ENCODE measurements at places on chromosomes 1 and 21.

DNA sequence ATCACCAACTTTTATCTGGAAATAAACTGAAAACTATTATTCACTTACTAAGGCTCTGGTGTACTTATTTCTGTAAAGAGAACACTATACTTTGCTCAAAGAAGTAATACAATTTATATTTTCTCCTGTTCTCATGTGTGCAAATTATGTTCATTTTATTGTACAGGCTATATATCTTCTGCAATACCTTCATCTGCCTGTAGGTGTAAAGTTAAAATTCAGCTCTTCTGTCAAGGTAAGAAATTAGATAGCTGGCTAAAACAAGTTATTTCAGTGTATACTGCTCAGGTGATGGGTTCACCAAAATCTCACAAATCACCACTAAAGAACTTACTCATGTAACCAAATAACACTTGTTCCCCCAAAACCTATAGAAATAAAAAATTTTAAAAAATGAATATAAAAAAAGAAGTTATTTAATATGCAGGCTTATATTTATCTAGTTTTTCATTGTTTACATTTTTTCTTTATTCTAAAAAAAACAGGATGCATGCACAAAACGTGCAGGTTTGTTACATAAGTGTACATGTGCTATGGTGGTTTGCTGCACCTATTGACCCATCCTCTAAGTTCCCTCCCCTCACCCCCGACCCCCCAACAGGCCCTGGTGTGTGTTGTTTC is 81.5 kb downstream of the PTGER3 start:
- no peak for DNase-seq

DNA sequence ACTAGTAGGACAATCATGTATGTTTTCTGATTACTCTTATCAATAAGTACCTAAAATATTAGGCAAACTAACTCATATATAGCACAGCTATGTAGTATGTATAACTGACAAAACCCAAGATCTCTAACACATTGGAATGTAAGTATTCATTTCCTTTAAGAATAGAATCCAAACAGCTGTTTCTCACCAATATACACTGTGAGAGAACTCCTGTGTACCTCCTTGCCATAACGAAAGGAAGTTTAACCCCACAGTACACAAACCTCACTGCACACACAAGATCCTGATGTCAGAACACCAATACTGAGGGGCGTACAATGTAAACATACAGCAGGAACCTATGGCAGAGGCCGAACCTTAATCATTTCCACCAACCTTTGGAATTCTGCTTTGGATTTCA is 113.0 kb downstream of the SMYD3 start:
- DNase-seq, result no peak

- no peak for DNase-seq
Observed at GRCh38 chr1:71618191-71618590, 537.4 kb upstream of the ZRANB2 start.

GRCh38 chr1:17277511-17278159 is 28.7 kb downstream of the PADI3 start:
- no peak for DNase-seq

GRCh38 chr1:186996816-186997215 is 168.1 kb downstream of the PLA2G4A start:
- no peak for DNase-seq

DNA sequence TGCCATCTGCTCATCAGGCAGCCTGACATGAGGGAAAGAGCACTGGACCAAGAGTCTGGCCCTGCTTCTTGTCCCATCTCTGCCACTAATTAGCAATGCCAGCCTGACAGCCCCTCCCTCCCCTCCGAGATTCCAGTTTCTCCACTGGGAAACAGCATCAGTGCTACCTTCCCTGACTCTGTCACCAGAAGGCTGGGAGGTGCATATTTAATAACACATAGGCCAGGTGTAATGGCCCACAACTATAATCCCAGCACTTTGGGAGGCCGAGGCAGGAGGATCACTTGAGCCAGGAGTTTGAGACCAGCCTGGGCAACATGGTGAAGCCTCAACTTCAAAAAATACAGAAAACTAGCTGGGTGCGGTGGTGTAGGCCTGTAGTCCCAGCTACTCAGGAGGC is 41.2 kb upstream of the ZBTB40 start:
- no peak for DNase-seq

- DNase-seq, result peak; percentile 26
Observed at GRCh38 chr1:156600733-156601121, 552 bp downstream of the GPATCH4 start.

GRCh38 chr1:178613271-178613945 is 100.5 kb downstream of the TEX35 start:
- no peak for DNase-seq

GRCh38 chr1:172180501-172181285 is 239.8 kb upstream of the C1orf105 start:
- peak; percentile 42 for DNase-seq

GRCh38 chr1:159214149-159214760 is 9.6 kb downstream of the ACKR1 start:
- peak; percentile 36 for DNase-seq

- DNase-seq, result no peak
Observed at GRCh38 chr1:67787746-67788145, 45.5 kb downstream of the GNG12 start.

DNA sequence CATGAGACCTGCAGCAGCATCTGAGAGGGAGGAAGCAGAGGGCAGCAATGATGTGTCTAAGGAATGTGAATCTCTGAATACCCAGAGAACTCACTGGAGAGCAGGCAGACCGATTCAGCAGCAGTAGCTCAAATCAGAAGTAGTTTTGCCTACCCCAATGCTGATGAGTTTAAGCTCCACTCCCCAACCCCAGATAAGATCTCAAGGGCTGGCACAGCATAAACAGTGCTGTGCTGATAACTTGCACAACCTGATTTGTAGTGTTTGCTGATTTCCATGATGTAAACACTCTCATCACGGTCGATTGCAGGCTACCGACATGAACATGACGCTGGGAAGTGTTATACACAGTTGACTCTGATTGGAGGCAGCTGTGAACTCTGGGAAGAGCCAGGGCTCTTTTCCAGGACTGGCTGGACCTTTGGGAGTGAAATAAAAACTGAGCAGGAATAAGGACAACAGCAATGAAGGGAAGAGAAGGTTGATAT is 11.2 kb upstream of the HMGCS2 start:
- no peak for DNase-seq

GRCh38 chr1:150149271-150150132 is at the start of gene PLEKHO1:
Gene PLEKHO1 (plus strand): TSS chr1:150149916. CDS start chr1:150150258, 342 bp downstream.
- DNase-seq, result peak; percentile 82

DNA sequence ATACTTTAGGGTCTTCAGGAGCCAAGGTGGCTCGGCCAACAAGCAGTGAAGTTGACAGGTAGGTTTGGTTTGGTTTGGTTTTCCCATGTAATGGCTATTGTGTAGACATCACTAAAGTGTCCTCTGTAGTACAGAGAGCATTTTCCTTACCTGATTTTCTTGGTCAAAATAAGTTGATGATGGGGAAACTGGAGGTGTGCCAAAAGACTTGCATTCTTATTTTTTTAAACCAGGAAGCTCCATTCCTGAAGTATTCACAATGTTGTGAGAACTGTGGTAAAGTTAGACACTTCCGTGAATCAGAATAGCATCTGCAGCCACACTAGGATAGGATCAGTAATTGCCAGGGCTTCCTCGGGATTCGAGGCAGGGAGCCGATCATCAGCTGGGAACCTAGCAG is 2.9 kb downstream of the ZBTB37 start:
- DNase-seq, result no peak

DNA sequence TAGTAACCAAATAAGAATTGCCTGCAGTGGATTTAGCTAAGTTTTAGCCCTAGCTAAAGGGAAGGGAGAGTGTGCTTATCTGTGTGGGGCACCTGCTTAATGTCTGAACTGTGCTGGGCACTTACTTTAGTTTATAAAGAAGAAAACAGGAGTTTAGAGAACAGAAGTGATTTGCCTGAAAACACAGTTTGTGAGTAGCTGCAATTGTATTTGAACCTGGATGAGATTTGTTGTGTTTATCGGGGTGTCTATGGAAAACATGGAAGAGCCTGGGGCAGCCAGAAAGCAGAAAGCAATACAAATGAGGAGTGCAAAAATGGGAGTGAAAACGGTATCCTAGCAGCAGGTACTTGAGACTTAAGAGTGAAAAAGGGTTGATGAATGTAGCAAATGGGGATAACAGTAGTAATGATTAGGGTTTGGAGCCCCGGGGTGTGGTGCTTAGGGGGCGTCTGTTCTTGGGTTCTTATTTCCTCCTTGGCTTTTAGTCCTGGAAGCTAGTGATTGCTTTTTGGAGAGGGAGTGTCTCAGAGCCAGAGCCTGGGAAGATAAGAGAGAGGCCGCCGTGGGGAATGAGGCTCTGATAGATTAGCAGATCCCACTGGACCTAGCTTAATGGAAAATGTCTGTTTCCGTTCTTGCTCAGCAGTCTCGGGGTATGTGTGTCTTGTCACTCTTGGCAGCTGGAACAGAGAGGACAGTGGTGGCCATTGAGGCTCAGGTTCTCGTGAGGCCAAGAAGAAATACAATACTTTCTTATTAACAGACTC is 5.6 kb downstream of the PRCC start:
- DNase-seq, result no peak

DNA sequence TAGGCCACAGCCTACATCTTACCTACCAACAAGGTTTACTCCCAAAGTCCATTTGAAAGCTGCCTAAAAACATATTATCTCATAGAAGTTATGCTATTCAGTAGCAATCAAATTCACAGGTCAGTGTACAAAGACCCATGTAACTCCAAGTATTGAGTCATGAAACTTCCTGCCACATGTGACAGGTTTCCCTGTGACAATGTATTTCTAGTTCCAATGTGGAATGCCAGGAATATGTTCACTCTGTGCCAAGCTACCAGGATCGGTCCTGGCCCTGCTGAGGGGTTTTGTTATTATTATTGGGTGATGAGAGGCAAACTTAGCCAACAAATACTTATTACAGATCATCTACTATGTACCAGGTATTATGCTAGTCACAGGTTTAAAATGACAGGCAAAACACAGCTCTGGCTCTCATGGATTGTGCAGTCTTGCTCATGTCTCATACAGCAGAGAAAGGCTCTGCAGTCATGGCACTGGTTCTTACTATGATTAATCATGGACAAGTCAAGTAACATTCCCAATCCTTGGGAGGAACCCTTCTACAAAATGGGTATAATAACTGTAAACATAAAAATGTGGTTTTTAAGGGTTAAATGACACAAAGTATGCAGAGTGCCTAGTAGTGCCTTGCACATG is 22.5 kb downstream of the DPH5 start:
- no peak for DNase-seq

DNA sequence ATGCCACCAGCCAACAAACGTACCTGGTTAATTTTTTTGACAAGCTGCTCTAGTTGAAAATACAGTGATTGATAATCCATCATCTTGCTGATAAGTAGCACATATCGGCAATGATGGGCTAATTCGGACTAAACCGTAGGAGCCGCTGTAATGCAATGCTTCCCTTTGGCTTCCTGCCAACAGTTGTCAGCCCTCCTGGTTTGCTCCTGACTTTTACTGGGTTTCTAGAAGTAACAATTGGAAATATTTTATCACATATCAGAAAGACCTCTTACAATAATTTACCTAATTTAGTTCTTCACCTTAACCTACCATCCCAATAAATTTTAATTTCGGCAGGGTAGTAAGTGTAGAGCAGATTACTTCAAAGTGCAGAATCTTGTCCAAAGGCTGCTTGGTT is 148.5 kb downstream of the DHRS3 start:
- no peak for DNase-seq

- DNase-seq, result no peak
Observed at GRCh38 chr1:53730224-53730865, 8.6 kb downstream of the GLIS1 start.

- DNase-seq, result no peak
Observed at GRCh38 chr21:25552856-25553255, 54.4 kb downstream of the MRPL39 start.

DNA sequence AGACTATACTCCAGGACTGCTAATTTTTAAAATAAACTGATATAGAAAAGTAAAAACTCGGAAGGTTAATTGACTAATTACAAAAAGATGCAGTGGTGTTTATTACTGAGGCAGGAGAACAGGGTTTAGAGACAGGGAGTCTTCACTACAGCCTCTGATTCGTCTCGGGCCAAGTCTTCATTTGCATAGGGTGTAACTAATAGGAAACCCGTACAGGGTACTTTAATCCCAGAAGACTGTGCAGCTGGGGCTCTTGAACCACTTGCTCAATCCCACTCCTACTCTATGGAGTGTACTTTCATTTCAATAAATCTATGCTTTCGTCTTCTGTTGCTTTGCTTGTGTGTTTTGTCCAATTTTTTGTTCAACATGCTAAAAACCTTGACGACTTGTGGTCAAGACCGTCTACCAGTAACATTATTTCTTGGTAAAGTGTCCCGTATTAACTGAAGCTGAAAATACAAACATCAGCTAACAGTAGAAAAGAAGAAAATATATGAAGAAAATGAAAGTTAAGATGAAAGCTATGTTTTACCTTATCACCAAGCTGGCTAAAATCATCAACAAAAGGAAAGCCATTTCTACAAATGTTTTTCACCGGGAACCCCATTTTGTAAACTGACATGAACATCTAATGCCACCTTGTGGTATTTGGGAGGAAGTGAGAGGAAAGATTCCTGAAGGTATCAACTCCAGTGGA is 8.0 kb downstream of the SDHB start:
- no peak for DNase-seq

DNA sequence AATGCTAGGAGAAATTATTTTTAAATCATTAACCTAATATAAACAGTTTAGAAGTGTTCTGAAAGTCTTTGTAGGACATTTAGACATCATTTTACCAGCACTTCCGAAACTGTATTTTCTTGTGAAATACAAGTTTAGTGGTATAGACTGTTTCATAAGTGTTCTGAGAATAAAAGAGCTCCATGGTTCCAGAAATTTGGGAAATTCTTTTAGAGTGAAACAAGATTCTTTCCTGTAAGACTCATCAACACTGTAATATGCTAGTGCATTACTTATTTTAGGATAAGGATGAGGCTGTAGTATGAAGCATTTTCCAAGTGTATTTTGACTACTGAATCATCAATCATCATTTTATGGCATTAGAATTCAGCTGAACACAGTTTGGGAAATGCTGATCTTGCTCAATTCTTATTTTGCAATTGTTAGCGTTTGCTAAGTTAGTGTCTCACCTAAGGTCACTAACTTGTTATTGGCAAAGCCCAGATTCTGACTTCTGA is 73.4 kb downstream of the CEP350 start:
- DNase-seq, result no peak

- DNase-seq, result no peak
Observed at GRCh38 chr21:39014747-39015146, 168.5 kb downstream of the PSMG1 start.

- DNase-seq, result no peak
Observed at GRCh38 chr1:3814771-3815561, 18.7 kb upstream of the LRRC47 start.

DNA sequence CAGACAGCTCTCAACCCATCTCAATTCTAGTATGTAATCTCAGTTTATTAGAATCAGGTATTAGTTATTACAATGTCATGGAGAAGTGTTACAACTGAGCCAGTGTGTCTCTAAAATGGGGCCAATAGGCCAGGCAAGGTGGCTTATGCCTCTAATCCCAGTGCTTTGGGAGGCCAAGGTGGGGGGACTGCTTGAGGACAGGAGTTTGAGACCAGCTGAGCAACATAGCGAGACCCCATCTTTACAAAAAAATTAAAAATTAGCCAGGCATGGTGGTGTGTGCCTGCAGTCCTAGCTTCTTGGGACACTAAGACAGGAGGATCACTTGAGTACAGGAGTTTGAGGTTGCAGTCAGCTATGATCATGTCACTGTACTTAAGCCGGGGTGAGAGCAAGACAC is 104.9 kb downstream of the BCAR3 start:
- DNase-seq, result no peak
